ENCODE measurements at places on chromosomes 6 and 20.
A peak's percentile ranks its signal among the peaks of the same experiment; 100 is the strongest.

DNA sequence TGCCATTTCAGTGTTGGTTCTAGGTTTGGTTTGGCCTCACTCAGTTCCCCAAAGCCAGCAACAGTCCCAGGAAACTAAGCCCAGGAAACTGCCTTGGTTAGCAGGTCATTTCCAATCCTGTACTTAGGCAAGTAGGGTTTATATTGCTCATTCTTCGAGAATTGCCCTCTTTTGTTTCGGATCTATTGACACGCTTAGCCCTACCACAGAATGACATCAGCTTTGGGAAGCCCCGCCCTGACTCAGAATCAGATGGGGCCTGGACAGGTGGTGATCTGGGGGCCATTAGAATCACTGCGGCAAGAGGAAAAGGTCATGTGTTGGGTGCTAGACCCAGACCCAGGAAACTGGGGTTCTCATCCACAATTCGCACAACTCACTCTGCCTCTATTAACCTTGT, 578.2 kb downstream of the QKI start:
- DNase-seq: no peak

- DNase-seq: no peak
These were observed 569 bp upstream of the CDC5L start for GRCh38 chr6:44386929-44387345.

DNA sequence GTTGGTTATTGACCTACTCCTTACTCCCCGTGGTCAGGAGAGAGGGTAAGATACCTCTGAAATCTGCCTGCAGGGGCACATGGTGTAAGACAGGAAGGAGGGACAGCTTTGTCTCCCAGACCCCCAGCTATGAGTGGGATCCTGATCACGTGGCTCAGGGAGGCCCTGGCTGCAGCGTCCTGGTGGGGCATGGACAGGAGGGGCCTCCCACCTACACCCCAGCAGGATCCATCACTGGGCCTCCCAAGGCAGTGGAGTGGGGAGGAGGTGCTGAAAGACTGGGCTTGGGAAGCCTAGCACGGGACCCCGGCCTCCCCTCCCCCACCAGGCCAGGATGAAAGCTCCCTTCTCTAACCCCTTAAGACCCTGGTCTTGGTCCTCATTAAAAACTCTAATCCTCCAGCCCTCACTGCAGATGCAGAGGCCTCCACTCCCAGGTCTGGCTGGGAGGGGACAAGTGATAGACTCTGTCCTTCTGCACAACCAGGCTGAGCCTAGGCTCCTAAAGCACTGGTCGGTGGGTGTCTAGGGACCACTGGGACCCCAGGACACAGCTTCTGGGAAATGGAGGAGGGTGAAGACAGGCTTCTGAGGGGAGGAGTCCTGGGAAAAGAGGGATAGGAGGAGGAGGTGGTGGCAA, 29.6 kb upstream of the VEGFA start:
- peak; percentile 28 for DNase-seq

- no peak for DNase-seq
These were observed 24.9 kb upstream of the NT5E start for GRCh38 chr6:85424981-85425380.

- DNase-seq: no peak
These were observed 10.9 kb upstream of the F13A1 start for GRCh38 chr6:6331393-6331792.

DNA sequence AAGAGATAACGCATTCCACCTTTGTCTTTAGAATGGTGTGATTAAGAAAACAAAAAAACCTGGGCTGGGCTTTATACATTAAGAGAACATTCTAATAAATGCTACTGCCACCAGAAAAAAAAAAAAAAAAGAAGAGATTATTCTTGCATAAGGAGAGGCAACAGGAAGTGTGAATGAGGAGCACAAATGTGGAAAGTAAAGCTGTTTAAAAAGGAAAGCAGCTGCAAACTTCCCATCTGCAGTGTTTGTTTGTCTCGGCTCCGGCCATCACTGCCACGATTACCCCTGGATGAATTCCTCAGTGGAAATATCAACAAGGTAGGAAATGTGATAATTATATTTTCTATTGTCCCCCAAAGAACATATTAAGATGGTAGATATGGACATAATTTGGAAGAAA, 223.9 kb downstream of the PHF3 start:
- no peak for DNase-seq

DNA sequence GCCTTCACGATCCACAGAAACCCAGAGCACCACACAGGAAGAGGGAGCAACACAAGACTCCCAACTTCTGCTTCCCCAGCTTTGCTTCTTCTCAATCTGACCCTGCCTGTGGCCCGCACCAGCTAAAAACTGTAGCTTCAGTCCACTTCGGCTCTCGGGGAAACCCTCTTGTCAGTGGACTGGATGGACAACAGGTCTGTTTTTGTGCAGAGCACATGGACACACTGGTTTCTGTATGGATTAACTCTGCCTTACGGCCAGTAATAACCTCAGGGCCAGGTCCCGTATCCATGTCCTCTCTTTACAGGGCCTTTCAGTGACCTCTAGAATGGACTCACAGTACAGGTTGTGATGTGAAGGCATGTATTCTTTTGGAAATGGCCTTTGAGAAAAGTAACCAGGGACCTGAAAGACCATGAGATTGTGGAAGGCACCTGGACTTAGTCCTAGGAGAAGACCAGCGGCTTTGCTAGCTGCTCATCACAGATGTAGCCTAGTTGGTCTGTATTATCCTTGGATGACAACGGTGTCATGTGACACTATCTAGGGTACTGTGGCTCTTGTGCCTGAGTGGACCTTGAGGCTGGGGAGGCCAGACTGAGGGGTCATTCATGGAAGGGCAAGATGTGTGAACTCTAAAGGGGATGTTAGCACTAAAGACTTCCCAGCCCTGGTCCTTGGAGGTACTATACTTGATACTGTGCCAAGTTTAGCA, 5.8 kb downstream of the POLR1C start:
- DNase-seq: no peak

- DNase-seq: no peak
These were observed 115.3 kb downstream of the RTN4IP1 start for GRCh38 chr6:106513808-106514582.

GRCh38 chr20:37816726-37817125, 86.2 kb upstream of the VSTM2L start:
- no peak for DNase-seq

- DNase-seq: no peak
These were observed 76.8 kb downstream of the SASH1 start for GRCh38 chr6:148419430-148419829.

DNA sequence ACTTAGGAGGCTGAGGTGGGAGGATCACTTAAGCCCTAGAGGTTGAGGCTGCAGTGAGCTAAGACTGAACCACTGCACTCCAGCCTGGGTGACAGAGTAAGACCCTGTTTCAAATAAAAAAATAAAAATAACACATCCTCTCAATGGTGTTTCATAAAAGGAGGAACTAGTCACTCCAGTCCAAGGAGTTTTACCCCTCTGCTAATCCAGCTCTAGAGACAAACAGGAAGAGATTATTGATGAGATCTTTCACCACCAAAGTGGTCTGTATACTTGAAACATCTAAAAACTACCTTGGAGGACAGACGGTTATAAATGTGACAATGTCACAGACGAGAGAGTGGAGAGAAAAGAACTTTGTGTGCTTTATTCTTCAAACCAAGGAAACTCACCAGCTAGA, 58.2 kb downstream of the PIGU start:
- no peak for DNase-seq

GRCh38 chr6:125008261-125008703, 46.0 kb downstream of the RNF217 start:
- no peak for DNase-seq

DNA sequence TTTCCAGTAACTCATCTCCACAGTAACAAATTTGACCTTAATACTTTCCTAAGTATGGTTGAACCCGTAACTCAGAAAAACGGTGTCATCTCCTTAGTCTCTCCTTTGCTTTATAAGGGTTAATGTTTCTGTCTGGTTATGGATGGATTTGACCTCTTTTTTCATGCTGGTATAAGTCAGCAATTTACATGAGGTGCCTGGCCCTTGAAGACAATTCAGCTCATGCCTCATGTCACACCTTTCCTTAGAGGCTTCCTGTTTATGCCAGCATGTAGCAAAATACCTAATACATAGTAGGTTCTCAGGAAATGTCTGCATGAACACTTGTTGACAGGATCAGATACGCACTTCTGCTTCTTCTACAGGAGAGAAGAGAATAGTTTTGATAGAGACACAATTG, 37.7 kb upstream of the C20orf144 start:
- DNase-seq: no peak

DNA sequence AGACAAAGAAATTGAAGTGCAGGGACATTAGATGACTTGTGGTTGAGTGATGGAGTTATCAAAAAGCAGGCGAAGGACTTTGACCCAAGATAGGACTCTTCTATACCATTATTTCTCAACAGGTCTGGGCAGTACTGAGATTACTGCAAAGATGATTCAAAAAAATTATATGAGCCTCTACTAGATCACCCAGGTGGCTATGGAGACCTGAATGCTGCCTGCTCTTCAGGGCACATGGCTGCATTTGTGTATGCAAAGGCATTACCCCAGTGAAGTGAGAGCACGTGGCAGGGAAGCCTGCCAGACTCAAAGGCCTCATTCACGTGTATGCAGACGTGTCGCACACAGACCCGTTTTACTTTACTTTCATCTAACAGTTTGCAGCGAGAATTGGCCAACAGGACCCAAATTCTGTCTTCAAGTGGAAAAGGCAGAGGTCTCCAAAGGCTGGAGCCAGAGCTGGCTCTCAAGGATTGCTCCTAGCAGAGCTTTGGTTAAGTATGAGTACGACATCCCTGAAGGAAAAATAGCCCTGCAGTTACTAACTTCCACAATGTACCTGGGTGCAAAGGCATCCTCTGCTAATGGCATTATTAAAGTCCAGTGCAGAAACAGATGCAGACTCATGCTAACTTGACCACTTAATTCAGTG, 113.8 kb upstream of the ARMC2 start:
- peak; percentile 23 for DNase-seq

DNA sequence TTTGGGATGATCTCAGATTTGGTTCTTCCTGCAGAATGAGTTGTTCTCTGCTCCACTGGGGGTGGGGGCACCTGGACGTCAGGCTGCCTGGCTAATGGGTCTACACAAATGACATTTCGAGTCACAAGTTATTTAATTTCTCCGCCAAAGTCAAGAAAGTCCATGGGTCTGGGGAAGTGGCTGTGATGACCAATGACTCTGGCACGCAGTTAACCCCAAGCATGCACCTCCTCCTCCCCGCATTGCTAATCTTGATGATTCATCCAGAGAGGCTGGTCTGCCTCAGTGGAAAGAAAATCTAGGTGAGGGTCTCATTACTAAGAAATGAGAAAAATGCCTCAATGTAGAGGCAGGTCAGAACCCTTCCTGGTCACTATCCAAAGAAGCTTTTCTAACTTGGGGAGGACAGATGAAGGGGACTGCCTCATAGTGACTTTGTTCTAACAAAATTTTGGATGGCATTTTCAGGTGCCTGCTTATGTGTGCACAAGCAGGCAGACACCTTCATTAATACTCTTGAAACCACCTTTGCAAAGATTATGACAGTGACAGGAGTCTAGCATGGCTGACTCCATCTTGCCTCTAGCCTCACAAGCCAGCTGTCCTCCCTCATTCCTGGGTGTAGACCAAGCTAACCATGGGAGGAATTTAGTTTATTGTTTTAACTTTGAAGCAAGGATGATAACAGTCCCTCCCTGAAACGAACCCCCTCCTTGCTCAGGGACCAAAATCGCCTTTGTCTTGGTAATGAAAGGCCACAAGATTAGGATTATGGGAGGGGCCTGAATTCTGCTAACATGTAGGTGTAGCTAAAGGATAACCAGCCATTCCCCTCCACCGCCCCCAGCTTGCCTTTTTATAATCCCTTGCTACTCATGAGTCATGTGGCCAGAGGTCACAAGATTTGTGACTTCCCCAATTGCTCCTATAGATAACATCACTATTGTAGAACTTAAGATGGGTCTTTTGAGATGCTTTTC, 98.6 kb upstream of the MRPS10 start:
- DNase-seq: no peak

DNA sequence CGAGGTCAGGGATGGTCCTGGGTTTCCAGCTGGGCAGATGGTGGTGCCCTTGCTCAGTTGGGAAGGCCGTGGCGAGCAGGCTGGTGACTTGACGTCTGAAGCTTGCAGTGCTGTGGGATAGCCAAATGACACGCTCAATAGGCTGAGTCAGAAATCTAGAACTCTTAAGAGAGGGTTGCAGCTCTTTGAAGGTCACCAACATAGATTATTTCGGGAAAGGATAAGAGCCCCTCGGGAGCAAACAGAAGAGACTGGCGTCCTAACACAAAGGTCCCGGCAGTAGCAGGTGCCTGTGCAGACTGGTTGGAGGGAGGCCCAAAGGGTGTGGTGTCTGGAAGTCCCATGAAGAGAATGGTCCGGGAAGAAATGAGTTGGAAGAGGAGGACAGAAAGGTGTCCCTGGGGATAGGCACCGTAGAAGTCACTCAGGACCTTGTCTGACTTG, 18.4 kb downstream of the PKIG start:
- no peak for DNase-seq

- no peak for DNase-seq
These were observed 232.1 kb upstream of the TENT5A start for GRCh38 chr6:81984599-81984998.

All from left forelimb (tissue), 1 donor.